ENCODE measurements at places on chromosomes 4 and X.

DNA sequence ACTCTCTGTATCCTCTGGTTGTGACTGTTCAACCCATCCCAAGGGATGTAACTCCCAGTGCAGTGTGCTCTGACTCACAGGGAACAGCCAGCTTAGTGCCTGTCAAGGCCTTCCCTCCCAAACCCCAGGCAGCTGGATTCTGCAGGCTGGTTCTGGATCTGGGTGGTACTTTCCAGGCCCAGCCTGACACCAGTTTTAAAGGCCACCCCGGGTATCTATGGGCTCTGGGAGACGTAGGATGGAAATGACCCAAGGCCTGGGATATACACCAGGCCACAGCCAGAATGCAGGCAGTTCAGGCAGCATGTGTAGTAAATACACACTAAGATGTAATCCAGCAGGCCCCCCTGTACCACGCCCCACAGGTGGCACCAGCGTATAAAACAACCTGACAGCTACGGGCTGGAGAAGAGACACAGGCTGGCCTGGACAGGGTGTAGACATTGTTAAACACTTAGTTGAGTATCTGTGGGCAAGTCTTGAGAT, 64.2 kb downstream of the SPINK2 start:
- no peak for DNase-seq

- DNase-seq = no peak
Observed at GRCh38 chr4:176782794-176783193, 9.9 kb downstream of the VEGFC start.

DNA sequence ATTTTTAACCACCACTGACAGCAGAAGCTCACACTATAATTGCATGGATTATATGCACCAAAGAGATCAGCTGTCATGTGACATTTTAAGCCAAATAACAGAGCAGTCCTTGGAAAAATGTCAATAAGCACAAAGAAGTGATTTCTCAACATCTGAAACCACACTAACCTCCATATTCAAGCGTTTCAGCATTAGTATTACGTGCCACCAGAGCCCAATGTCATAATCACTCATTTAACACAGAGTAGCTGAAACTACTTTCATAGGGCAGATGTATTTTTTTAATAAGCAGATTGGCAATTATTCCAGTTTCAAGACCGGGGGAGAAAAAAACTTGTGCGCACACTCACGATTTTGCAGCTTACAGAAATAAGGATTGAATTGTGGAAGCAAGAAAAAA, 76.6 kb downstream of the SH3KBP1 start:
- DNase-seq = no peak

DNA sequence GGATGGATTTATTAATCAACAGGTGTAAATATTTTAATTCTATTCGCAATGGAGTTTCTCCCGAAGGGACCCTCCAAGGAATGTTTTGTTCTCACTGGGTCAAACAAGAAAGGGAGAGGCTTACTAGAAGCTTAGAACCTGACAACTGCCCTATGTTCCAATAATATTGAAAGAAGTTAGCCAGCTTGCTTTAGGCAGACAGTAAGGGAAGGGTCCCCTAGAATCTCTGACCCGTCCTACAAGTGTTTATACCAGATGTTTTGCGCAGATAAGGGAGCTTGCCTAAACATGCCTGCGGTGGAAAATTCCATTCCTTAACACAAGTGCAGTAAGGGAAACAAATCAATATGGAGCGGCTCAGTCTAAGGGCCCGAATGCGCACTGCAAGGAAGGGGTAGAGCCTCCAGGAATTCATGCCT, 17.7 kb downstream of the IL21 start:
- DNase-seq = no peak

GRCh38 chr4:141543176-141543575, 93.2 kb upstream of the IL15 start:
- DNase-seq = no peak

DNA sequence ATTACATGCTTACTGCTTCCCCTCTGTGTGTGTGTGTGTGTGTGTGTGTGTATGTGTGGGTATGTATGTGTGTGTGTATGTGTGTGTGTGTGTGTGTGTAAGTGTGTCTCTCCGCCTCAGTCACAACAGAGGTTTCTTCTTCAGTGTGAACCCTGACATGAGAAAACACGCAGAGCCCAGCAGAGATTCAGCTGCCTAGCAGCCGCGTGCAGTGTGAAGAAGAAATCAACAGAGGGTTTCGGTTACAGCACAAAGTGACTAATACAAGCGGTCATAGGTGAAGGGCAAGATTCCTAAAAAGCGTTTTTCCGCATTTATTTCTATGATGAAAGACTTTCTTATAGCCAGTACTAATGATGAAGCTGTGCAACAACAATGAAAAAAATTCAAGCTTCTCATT, 55.3 kb upstream of the ZFP42 start:
- no peak for DNase-seq

DNA sequence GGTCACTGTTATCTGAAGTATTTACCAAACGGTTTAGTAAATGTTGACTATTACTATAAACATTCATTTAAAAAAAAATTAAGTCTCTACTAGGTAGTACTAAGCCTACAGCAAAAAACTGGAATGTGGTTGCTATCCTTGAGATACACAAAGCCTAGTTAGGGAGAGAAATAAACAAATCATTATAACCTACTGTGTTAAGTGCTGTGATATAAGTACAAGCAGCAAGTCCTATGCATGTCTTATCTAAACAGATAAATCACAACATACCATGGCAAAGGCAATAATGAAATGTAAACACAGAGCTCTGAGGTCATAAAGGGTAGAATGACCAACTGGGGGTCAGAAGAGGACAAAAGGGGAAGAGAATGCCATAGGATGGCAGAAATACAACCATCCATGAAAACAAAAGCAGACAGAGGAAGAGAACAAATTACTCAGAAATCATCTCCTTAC, 92.2 kb downstream of the RNF150 start:
- no peak for DNase-seq

- no peak for DNase-seq
Observed at GRCh38 chr4:84263415-84263814, 235.7 kb downstream of the NKX6-1 start.

GRCh38 chrX:9670136-9670814, 95.4 kb downstream of the GPR143 start:
- no peak for DNase-seq

DNA sequence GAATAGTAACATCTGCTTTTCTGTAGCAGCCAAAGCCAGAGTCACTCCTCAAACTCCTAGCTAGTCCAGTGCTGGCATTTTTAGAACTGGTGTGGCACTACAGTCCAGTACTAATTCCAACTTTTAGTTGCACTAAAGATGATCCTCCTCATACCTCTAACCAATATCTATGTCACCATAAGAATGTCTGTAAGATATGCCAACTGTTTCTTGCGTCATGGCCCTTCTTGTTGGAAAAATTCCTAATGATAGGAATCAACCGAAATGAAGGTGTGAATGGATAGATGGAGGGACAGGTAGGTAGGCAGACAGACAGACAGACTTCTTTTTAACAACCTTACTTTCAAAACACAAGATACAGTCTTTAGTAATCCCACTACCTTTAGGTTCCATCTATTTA, 74.6 kb upstream of the PRSS48 start:
- no peak for DNase-seq

GRCh38 chr4:13887010-13887409, 259.5 kb upstream of the BOD1L1 start:
- no peak for DNase-seq

GRCh38 chr4:16597443-16597842, 301.0 kb downstream of the LDB2 start:
- DNase-seq = no peak

DNA sequence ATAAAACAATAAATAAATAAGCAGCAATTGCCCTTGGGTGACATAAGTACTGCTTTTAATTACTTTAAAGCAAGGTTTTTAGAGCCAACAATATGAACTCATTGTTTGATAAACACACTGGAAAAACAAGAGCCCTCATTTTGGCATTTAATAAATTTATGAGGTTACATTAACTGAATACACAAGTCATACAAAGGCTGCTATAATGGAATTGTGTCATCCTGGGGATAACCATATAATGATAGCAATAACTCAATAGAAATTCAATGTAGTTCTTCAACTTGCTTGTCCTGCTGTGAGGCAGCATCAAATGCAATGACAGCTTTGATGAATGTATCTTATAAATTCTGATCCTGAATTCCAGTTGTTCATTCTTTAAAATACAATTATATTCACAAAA, 1512.5 kb downstream of the STIM2 start:
- DNase-seq = no peak

DNA sequence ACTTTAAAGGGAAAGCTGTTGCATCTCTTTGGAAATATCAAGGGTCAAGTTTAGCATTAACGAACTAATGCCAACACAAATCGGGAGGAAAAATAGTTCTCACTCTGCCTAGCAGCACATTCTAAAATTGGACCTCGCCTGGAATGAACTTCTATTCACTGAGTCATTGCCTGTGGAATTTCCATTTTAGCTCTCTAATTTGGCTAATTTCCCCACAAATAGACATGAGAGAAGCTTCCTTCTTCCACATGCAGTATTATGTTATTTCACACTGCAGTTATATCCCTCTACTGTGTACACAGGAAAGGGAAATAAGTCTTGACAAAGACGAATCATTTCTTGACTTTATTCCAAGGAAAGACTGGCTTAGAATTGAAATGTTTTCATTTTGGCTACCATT, 9.3 kb downstream of the ZXDA start:
- DNase-seq = no peak

GRCh38 chr4:168878623-168879022, 131.4 kb downstream of the CBR4 start:
- no peak for DNase-seq

DNA sequence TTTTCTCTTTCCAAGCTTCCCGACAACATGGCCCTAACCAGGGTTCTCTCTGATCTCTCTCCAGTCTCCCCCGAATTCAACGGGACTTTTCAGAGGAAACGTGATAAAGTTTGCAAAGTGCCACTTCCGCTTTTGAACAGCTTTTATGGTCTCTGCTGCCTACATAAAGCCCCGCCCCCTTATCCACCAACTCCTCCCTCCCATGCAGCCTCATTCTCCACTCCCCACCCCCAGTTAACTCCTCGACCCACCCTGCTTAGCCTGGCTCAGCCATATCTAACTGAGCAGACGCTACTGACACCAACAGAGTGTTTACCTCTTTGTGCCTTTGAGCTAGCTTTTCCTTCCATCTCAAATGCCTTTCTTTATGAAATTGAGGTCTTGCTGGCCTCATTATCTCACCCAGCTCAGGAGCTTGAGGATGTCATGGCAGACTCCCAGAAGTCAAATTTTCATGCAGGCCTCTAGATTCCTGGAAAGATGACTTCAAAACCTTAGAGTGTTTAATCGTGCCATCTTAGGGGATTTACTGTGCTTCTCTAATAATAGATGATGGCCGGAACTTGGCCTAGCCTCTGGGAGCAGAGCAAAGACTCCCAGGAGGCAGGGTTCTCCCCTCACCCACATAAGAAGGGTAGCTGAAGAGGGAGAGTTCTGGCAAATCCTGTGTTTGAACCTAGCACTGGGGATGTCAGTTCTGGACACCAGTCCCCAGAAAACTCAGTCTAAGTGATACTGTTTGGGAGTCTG, 606.0 kb downstream of the BCOR start:
- DNase-seq = peak; percentile 41

DNA sequence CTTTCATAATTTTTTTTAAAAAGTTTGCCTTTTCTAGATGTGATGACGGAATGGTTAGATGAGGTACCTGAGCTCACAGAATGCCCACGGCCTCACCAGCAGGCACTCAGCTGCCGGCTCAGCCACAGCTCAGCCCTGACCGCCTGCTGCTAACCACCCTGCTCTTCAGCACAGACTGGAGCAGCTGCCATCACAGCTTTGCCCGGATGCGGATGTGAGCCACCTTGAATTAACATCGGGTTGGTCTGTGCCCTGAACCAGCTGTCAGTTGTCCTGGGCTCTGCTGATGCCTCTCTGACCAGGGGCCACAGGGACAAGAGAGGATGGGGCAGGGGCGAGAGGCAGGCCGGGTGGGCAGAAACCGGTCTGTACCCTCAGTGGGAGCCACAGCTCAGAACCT, 93.3 kb downstream of the HMX1 start:
- DNase-seq = no peak
